DMS53 (cell line): ENCODE measurements at places on chromosomes 6 and 20.

DNA sequence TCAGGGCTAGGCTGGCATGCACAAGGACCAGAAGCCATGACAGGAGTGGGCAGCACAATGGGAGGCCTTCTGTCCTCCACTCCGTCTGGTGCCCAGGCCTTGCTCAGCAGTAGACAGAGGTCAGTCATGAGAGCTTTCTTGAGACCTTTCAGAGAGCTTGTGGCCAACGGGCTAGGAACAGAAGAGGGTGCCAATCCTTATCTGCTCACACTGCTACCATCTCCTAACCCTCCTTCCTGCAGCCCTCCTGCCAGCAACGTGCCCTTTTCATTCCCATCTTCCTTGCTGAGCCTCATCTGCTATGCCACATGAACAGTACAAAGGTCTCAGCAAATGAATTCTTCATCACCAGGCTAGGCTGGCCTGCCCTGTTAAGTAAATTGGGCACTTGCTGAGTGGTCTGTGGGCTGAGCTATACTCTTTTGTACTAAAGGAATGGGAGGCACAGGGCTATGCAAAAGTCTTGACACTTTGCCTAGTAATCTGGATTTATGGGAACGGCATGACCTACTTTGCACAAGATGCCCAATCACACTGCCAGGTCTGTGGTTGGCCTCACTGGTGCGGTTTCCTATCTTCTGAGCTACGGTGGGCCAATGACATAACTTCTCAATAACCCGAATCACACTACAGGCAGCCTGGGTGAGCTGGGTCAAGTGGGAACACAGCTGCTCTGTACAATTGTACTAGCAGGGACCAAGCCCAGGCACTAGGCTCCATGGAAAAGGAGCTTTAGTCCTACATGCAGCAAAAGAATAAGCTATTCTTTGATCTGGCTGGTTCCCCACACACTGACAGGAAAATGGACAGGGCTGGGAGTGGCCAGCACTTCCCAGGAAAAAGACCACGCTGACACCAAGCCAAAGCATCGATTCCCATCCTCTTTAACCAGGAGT, 47.8 kb downstream of the ELOVL5 start:
- DNase-seq = no peak

GRCh38 chr6:95519228-95520037, 57.9 kb upstream of the MANEA start:
- DNase-seq = no peak

DNA sequence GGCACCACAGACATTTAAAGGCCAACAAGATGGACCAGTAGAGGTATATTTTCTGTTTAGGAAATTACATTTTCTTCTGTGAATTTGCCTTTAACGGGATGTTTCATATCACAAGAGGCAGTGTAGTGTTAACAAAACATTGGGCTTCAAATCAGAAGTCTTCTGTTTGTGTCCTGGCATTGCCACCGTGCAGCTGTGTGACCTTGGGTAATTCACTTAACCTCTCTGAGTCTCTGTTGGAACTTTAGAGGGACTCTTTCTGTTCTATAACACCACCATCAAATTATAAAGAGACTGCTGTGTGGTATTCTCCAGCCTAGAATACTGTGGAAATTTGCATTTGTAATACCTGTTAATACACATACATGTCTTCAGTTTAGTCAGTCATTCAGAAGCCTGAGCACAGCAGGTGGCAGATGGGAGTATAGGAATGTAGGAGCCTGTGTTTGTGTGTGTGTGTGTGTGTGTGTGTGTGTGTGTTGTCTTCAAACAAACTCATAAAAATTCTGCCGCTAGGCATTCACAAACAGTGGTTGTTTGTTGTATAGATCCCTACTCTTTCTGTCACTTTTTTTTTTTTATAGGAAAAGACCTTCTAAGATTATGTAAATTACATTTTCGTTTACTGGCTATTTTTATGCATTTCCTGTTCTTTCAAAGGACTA, 22.6 kb downstream of the UST start:
- DNase-seq = no peak

- DNase-seq = no peak
These were observed 3.2 kb downstream of the CDH26 start for GRCh38 chr20:59961423-59961822.

DNA sequence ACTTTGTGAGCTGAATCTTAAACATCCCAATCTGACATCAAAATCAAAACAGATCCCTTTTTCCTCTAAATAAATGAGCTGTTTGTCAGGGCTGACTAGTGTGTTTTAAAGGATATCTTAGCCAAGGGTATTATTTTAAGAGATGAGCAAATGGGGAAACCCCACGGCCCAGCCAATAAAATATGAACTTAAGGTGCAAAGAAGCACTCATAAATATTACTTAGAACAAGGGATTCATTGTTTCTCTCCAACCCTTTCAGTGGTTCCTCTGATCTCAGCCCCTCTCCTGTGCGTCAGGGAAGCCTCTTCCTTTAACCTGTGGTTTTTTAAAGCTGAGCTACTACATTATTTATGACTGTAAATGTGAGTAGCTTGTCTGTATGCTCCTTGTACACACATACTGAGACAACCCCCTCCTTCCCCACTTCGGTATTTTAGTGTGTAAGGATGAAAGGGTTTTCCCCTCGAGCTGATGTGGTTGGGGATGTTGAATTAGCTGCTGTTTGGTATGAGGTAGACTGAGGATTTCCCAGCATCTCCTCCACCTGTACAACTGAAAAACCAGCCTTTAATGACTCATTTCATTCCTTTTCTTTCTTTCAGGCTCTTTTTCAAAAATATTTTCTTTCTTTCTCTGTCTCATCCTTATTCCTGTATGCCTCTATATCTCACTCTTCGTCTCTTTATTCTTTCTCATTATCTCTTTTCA, 6.5 kb downstream of the BMP5 start:
- no peak for DNase-seq

DNA sequence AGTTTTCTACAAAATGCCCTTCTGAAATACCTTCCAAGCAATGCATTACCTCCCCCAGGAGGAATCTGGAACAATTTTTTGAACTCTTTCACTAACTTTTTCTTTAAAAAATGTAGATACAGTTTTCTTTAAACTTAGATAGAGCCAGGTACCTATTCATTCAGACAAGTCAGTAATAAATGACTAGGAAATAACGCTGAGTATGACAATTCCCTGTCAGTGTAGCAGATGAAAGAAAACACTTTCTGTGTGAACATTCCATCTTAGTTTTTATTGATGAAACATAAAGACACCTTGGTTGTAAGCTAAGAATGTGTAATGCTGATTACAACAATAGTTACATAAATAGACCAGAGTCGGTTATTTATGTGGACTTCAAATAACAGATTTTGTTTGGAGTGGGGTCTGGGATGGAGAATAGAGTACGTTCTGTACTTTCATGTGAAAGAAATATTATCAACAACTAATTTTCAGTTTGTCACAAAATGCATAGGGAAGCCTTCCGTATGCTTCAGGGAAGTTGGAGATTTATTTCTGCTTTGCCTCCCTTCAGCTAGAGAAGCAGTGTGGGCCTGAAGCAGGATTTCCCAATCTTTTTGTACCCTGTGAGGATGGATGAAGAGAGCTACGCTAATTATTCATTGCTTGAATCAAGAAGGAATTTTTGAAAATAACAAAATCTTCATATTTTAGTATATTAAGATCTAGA, 19.2 kb upstream of the QKI start:
- no peak for DNase-seq

- peak; percentile 30 for DNase-seq
These were observed 26.4 kb upstream of the BHLHE23 start for GRCh38 chr20:63032861-63033793.

GRCh38 chr6:39530201-39530759, 194.9 kb downstream of the KIF6 start:
- DNase-seq = peak; percentile 38

GRCh38 chr6:128112494-128112893, 211.6 kb upstream of the THEMIS start:
- no peak for DNase-seq

DNA sequence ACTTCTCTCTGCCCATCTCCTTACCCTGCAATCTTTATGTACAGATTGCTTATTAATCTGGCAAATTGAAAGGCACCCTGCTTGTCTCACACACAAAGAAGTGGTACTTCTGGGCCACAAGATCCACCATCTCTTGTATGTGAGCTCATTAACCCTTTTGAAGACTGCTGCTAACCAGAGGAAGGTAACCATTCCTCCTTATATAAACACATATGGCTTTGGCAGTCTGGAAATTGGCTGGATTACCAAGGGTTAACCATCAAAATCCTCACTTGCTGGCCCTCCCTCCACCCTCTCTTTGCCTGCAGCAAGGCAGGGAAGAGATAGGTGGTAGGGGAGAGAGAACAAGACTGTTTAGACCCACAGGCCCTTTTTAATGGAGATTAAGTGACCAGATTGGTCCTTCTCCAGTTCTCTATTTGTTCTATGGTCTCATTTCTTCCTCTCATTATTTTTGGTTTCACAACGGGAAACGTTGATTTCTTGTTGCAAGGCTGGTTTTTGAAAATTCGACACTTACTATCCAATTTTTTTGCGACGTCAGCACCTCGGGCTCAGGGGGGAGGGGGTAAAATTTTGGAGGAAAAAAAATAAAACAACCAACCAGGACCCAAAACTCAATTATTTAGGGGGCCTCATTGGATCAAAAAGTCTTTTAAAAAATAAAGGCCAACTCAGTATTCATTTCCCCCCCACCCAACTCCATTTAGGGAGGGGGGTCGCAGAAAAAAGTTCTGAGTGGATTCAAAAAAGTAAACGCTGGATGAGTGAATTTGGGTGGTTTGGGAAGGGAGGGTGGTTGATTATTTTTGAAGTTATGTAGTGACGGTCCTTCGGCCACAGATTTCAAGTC, 859 bp downstream of the PPP1R10 start:
- peak; percentile 88 for DNase-seq

GRCh38 chr6:85498596-85499258, 48.8 kb downstream of the NT5E start:
- peak; percentile 62 for DNase-seq

GRCh38 chr6:11206576-11206975, 25.9 kb downstream of the NEDD9 start:
- no peak for DNase-seq

- DNase-seq = no peak
These were observed 132.3 kb downstream of the ISM1 start for GRCh38 chr20:13353261-13353945.

- DNase-seq = no peak
These were observed 8.8 kb downstream of the TRIM27 start for GRCh38 chr6:28914941-28915340.

- DNase-seq = no peak
These were observed 23.4 kb upstream of the VEGFA start for GRCh38 chr6:43746613-43747102.

- DNase-seq = no peak
These were observed 2.6 kb downstream of the NT5E start for GRCh38 chr6:85452441-85452881.

GRCh38 chr6:84166395-84166794, 61.0 kb downstream of the CEP162 start:
- DNase-seq = peak; percentile 10

- DNase-seq = no peak
These were observed 257.4 kb downstream of the MAFB start for GRCh38 chr20:40431611-40432010.

DNA sequence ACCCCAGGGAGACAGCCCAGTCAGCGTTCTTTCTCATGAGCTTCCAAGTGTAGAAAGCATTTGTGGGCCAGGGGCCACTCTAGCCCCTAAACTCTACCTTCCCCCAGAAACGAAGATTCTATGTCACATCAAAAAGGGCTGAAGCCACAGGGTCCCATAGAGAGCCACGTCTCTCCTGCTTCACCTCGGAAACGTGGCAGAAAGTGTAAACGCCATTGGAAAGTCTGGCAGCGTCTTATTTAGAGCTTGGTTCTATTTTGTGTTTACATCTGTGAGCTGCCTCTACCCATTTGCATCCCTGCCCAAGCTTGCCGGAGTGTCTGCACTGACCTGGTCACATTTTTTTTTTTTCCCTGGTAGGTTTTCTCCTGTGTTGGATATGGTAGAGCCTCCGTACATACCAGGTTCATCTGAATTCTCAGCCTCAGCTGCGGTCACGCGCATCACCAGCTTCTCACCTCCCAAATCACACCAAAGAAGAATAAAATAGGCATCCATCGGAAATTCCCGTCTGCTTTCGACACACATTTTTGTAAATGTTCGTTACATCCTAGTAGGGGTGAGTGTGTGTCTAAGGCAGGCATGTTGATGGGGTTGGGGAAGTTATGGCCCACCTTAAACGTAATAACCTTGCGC, 62.6 kb downstream of the NPEPL1 start:
- DNase-seq = no peak

DNA sequence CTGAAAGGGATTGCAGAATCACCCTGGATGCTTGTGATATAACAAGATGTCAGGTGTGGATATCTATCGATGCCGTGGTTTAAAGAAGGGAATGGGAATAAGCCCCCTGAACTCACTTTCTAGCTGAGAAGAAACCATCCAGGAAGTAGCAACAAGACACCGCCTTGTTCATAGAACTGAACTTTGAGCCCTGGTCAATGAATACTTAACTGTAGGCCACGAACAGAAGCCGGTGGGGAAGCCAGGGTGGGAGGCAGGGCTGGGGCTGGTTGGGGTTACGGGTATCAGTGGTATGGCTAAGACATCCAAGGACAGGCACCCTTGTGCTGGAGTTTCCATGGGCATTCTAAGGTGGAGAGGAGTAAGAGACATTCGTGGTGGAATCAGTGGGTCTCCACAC, 61.0 kb downstream of the UST start:
- DNase-seq = no peak

DNA sequence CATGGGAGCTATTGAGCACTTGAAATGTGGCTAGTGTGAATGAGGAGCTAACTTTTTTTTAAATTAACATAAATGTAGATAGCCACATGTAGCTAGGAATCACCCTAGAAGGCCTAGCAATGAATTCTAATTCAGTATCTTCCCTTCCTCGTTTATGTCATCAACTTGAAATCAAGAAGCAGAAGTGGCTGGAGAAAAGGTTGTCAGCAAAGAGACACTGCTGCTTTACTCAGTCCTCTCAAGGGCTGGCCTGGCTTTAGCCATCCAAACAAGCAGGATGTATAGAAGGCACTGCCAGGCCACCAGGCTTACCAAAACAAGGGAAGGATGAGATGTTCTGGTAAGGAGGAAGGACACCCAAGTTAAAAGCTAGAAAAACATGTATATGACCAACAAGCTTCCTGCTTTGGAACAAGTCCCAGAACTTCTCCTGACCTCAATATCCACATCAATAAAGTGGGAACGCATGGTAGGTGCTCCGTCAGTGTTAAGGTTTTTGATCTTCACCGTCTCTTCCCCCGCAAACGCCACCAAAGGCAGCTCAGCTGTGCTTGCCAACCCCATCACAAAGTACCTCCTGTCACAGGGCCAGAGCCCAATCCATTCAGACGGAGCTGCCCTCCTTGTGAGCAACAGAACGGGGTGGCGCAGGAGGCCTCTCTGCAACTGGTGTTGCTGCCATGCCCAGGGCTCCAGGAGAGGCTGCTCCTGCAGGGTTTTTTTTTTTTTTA, 235.8 kb upstream of the RIN2 start:
- DNase-seq = no peak

DNA sequence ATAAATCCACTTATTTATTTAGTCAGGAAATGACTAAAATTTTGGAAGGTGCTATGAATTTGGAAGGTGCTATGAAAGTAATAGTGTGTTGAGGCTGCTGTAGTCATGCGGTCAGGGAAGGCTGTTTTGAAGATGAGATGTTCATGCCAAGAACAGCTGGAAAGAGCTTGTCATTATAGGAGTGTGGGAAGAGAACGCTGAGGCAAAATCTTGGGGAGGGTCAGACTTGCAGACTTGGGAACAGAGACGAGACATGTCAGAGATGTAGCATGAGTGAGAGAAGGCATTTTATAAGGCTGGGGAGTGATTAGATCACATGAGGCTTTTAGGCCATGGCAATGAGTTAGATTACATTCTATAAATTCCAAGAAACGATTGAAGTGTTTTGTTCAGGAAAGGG, 124.0 kb upstream of the B3GAT2 start:
- no peak for DNase-seq
